ENCODE measurements at places on chromosomes 5 and 9. TPM values are rescaled to one million over a fixed set of nuclear protein-coding genes. Genes with fewer than 3 reads are reported as not detected.

- DNase-seq: no peak
Measured at GRCh38 chr5:102819634-102820033, 64.5 kb downstream of the PAM start.

GRCh38 chr5:89313804-89314588 lies 431.0 kb upstream of the MEF2C start:
- DNase-seq: no peak

GRCh38 chr9:134552349-134552990 lies 89.1 kb upstream of the COL5A1 start:
- no peak for DNase-seq

- no peak for DNase-seq
Measured at GRCh38 chr5:5678909-5679308, 256.4 kb downstream of the ICE1 start.

- DNase-seq: no peak
Measured at GRCh38 chr9:87494970-87495471, 2.6 kb upstream of the DAPK1 start.

DNA sequence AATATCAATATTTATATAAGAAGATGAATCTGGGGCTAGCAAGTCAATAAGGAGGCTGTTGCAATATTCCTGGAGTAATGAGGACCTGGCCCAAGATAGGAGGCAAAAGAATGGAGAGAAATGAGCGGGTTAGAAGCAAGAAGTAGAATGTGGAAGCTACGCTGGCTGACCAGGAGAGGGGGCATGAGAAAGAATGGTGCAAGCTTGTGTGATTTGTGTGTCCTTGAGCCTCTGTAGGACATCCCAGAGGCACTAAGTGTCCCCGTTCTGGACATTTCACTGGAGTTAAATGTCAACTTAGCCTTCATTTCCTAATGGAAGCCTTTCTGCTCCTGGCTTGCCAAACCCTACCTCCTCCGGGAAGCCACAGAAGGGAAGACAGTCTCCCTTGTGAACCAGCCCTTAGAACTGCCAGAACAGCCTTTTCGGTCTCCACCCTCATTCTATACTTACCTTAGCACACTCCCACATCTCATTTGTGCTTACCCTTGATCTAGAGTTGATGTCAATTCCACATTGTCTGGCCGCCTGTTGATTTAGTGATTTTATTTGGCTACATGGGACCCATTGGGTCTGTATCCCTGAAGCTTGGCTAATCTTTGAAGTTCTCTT lies 6.7 kb upstream of the PDE6A start:
- DNase-seq: no peak

EGR1 gene
- total RNA-seq: 4.6 TPM

ZNF484 gene
- total RNA-seq: 14.5 TPM

GABRA1 gene
- not detected for total RNA-seq

Data from activated naive CD8-positive, alpha-beta T cell treated with anti-CD3 and anti-CD28 coated beads, Interleukin-2, amount 10 ng/mL, durations not matched to agents 7 days and 5 days (primary cell).